ENCODE measurements at places on chromosomes 2 and 18. TPM values are rescaled to one million over a fixed set of nuclear protein-coding genes. Genes with fewer than 3 reads are reported as not detected.

NFATC1 gene
- total RNA-seq = 5.7 TPM

VIT gene
- total RNA-seq = 2.2 TPM

PDCL3 gene
- total RNA-seq = 20.7 TPM

OTOS gene
- total RNA-seq = not detected

ARHGEF4 gene
- not detected for total RNA-seq

MAB21L4 gene
- total RNA-seq = under 0.01 TPM

FEZ2 gene
- total RNA-seq = 137 TPM

KLHL30 gene
- total RNA-seq = not detected

DSG1 gene
- total RNA-seq = not detected

TXNL1 gene
- 75.2 TPM for total RNA-seq

REG3G gene
- not detected for total RNA-seq

CRACDL gene
- total RNA-seq = 4.1 TPM

KLHL14 gene
- total RNA-seq = not detected

NEU4 gene
- not detected for total RNA-seq

BIRC6 gene
- total RNA-seq = 229 TPM

ABCB11 gene
- 0.53 TPM for total RNA-seq

HOXD8 gene
- total RNA-seq = not detected

MALL gene
- total RNA-seq = 102 TPM

SRD5A2 gene
- under 0.01 TPM for total RNA-seq

CELF4 gene
- not detected for total RNA-seq
